ENCODE measurements at places on chromosomes 2 and 18.

DNA sequence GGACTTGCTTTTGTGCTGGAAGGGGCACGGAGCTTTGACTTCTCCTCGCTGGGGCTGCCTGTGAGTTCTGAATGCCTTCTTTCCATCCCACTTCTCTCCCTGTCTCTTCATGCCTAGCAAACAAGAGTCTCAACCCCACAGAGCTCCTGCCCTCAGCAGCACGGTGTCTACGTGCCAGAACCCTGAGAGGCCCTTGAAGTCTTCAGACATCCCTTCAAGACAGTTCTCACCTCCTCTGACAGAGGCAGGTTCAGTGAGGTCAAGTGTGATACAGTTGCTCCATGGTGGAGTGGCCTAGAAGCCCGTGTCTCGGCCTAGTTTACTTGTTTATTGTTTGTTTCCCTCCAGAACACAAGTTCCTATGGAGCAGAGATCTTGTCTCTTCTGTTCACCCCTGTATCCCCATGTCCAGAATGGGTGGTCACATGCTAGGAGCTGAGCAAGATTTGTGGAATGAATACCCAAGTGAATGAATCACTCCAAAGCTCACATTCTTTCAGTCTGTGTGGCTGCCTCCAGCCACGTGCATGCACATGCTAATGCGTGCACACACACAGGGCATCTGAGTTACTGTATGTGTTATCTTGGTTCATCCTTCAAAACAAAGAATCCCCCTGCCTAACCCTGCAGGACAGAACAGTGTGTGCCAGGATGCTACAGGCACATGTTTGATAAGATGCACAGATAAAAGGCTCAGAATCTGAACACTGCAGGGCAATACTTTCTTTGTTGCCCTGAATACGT lies 391.6 kb downstream of the NBAS start:
- DNase-seq, result no peak

GRCh38 chr2:11754700-11755015 lies 8.2 kb downstream of the LPIN1 start:
- DNase-seq, result no peak

GRCh38 chr18:1013951-1014350 lies 109.3 kb downstream of the ADCYAP1 start:
- no peak for DNase-seq

DNA sequence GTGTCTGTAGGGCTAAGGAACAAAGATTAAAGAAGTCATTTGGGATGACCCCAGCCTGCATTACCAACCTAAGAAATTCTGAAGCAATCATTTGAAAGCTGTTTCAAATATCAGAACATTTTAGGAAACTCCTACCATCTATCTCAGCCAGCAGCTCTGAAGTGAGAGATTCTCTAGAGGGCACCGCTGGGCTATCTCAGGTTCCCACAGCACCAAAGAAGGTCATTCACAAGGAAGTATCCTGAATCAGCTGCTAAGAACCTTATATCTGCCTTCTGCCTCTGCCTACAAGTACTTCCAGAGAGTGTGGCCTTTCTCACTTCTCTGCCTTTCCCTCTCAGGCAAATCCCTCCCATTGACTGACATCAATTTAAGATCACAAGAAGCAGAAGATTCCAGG lies 13.4 kb upstream of the EVA1A start:
- no peak for DNase-seq

GRCh38 chr18:23243178-23243577 lies 107.9 kb downstream of the CABLES1 start:
- no peak for DNase-seq

DNA sequence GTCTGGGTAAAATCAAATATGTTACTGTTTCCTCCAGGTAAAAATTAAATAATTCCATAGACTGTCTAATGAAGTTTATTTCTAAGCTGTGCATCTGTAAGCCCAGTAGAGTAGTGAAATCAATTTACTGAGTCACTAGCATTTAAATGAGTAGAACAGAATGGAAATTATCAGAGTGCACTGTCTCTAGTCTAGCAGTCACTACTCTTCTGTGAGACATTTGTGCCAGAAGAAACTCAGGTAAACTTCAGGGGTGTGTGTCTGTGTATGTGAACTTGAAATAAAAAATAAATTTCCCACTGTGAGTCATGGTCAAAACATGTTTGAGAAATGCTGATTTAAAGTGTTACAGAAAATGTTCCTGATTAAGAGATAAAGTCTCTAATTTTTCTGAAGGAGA lies 146.4 kb downstream of the RIF1 start:
- no peak for DNase-seq

DNA sequence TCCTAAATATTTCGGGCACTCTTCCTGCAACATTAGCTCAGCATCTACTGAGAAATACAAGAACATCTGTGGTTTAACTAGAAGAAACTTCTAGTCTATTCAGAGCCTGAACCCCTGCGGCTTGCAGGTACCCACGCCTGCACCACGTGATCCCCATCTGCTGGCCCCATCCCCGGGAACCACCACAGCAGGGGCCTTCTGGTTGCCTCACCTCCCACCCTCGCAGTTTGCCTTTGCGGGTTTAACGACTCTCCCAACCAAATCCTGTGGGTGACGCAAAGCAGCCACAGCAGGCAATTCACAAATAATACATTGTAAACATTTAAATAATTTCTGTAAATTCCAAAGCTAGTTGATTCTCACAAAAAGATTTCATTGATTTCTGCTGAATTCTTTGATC lies 90.2 kb upstream of the TMEM18 start:
- no peak for DNase-seq

- no peak for DNase-seq
Measured at GRCh38 chr2:111687911-111688310, 196.1 kb downstream of the ANAPC1 start.

DNA sequence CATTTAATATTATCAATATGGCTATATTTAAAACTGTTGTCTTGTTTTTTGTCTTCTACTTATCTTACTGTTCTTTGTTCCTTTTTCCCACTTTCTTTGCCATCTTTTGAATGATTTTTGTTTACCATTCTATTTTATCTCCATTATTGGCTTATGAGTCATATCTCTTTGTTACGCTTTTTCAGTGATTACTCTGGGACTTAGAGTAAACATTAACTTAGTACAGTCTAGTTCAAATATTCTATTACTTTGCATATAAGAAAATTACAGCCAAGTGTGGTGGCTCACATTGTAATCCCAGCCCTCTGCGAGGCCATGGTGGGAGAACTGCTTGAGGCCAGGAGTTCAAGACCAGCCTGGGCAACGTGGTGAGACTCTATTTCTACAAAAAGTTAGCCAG lies 26.1 kb downstream of the ADCY3 start:
- DNase-seq, result no peak

DNA sequence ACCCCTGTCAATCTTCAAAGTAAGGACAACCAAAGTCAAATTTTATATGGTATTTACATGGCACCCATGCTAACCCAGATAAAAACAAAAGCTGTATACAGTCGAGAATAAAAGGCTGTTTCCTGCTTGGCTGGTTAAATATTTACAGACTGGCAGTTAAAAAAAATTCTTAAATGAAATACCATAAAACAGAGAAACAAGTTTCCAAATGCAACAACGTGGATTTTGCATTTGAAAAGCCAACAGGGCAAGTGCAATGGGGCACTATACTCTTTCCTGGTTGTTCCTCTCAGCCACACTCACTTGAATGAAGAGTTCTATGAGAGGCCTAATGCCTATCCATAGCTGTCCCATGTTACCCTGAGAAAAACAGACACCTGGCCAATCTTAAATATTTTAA lies 6.1 kb upstream of the NR4A2 start:
- DNase-seq, result no peak

DNA sequence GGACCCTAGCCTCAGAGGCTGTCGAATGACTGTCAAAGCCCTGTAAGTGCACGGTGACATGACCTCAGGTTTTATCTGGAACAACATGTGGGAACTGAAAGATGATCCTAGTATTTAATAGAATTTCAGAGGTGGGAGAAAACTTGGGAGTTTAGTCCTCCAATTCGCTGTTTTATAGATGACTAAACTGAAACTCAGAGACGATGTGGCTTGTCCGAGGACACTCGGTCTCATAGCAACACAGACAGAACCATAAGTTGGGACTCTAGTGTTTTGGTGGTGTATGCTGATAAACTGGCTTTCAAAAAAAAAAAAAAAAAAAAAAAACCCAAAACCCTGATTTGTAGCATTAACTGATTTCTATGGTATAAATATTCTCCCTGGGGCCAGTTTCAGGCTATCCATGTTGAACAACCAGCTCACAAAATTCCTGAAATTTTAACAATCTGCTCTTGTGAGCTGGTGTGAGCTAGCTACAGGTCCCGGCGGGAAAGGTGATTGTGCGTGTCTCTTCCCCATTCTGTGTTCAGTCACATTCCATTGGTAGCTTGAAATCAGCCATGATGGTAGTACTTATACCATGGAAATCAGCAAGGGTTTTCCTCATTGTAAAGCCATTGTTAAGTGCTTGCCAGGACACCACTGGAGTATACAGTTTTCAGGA lies 195.5 kb upstream of the EPAS1 start:
- no peak for DNase-seq

GRCh38 chr2:11672407-11672806 lies 2.4 kb upstream of the NTSR2 start:
- no peak for DNase-seq

- no peak for DNase-seq
Measured at GRCh38 chr2:114405247-114406116, 37.0 kb upstream of the DPP10 start.

DNA sequence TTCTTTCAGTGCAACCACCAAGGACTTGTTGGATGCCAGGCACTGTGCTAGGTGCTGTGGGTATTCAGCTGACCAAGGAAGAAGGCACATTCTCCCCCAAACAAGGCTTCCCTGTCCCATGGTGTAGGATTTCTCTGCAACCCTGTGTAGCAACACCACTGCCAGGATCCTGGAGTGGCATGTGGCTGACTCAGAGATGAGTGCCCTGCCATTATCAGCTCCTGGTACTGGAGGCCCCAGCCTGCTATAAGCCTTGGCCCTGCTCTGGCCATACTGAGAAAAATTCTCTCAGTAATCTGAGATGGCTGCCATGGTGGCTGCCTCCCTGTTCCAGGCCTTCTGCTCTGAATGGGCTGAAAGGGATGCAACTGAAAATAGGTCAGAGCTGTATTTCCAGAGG lies 4.3 kb downstream of the SMYD5 start:
- no peak for DNase-seq

DNA sequence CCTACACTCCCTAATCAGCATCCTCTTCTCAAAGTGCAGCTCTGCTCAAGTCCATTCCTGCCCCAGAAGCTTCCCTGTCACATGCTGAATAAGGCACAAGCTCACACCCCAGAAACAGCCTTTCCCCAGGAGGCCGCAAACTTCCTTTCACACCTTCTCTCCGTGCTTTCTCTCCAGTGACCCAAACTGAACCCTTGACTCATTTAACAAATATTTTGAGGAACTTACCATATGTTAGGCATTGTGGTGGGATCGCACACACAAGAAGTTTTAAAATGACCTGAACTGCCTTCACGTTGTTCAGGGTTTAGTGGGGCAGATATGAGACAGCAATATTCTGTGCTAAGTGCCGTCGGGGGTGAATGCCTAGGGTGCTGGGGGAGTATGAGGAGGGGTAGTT lies 161.3 kb downstream of the INSIG2 start:
- no peak for DNase-seq

DNA sequence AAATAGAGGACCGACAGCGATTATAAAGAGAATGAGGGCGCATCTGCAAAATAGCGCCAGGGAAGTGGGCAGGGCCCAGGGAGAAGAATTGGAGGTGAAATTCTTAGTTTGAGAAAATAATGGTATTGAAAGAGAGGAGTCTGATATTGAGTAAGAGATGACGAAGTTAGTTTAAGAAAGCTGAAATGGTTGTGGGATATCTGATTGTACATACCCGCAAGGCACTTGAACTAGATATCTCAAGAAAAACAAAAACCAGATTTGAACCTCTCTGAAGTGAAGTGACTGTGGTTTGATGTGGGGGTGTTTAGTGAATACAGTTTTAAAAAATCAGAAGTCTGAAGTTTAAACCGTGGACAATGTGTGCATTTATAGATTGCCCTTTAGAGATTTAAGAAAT lies 38.9 kb downstream of the ZNF532 start:
- DNase-seq, result no peak

- DNase-seq, result no peak
Measured at GRCh38 chr18:54327818-54328217, 29.8 kb downstream of the STARD6 start.

GRCh38 chr2:227363756-227364155 lies 15.3 kb downstream of the TM4SF20 start:
- DNase-seq, result no peak

DNA sequence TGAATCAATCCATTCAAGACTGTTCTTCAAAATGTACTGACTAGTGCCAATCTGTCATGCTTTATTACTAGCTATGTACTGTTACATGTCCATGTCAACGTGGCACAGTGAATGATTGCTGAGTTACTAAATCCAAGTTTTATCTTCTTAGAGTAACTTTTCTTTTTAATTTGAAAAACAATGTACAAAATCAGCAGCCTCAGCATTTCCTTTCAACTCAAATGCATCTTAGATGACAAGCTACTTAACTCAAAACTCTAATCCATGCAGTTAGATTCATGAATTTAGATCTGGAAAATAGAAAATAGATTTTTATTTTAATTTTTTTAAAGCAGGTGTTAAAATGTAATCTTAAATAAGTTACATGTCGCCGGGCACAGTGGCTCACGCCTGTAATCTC lies 174.2 kb downstream of the CAPN13 start:
- no peak for DNase-seq

GRCh38 chr2:187985923-187986322 lies 305.8 kb upstream of the GULP1 start:
- no peak for DNase-seq

- no peak for DNase-seq
Measured at GRCh38 chr2:105294844-105295481, 34.6 kb downstream of the TGFBRAP1 start.

DNA sequence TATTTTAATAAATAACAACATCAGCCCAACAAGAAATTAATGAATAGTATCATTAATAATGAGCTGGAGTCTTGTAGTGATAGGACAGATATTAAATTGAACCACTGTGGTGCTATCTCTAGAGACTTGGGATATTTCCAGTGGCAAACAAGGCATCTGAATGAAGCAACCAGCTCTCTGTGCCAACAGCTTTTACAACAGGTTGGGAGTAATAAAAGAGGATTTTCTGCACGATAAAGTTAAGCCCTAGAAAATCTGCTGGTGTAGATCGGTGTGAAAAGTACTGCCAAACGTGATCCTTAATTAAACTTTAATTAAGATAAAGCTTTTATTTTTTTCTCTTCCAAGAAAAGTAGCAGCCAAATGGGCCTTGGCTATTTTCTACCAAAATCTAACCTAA lies 385.5 kb downstream of the NR4A2 start:
- no peak for DNase-seq

DNA sequence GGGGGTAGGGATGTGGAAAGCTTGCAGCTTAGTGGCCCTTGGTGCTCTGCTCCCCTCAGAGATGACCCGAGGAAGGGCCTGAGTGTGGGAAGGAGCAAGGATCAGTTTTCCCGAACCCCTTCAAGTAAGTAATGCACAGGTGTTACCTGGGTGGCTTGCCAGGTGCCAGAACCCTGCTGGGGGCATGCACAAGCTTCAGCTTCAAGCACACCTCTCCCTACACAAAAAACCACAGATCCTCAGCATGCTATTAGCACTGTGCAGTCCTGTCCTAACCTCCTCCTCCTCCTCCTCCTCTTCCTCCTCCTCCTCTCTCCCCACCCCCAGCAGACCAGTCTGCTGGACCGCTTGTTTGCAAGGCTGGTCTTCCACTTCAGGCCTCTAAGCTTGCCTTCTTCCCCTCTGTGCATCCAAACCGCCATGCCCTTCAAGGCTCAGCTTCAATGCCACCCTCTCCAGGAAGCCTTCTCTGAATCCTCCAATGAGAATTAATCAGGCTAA lies 114.8 kb downstream of the ACAA2 start:
- no peak for DNase-seq

GRCh38 chr2:219056176-219056895 lies 4.4 kb downstream of the IHH start:
- DNase-seq, result no peak
